ENCODE measurements at places on chromosomes 16 and 17. TPM values are rescaled to one million over a fixed set of nuclear protein-coding genes. Genes with fewer than 3 reads are reported as not detected.

- no peak for DNase-seq
These were observed 878 bp upstream of the DNAJA2 start for GRCh38 chr16:46974352-46974751.

MRPL45 gene
- 57.7 TPM for total RNA-seq

DNA sequence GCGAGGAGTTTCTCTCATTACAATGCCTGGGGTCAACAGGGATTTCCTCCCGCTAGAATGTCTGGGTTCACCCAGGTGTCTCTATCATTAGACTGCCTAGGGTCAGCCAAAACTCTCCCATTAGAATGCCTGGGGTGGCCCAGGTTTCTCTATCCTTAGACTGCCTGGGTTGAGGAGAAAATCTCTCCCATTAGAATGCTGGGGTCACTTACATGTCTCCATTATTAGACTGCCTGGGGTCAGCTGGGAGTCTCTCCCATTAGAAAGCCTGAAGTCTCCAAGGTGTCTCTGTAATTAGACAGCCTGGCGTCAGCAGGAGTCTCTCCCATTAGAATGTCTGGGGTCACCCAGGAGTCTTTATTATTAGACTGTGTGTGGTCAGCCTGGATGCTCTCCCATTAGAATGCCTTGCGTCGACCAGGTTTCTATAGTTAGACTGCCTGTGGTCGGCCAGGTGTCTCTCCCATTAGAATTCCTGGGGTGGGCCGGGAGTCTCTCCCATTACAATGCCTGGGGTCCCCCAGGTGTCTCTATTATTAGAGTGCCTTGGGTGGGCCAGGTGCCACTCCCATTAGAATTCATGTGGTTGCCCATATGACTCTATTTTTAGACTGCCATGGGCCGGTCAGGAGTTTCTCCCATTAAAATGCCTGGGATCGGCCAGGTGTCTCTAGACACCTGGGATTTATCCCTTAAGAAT is 2272.1 kb downstream of the TP53TG3F start:
- DNase-seq: no peak

MT1B gene
- total RNA-seq: not detected

- DNase-seq: peak; percentile 10
These were observed 1.5 kb downstream of the HLF start for GRCh38 chr17:55266051-55266957.

- no peak for DNase-seq
These were observed 5.5 kb upstream of the ZNF771 start for GRCh38 chr16:30401768-30402425.

DNA sequence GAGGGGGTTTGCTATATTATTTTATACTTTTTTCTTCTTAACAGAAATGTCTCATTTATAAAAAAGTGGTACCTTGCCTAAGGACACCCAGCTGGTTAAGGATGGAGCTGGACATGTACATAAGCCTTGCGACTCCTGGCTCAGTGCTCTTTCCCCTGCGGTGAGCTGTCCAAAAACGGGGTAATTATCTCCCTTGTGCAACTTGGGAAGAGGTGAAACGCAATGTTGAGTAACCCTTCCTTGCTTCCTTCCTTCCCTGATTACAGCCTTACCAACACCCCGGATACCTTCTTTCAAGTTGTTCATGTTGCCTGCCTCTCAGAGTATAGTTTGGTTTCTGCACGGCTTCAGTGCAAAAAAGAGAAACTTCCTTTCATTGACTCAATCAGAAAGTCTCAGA is 94.1 kb upstream of the XYLT1 start:
- no peak for DNase-seq

GRCh38 chr17:73770115-73770848 is 126.0 kb upstream of the SDK2 start:
- DNase-seq: no peak

KRT15 gene
- total RNA-seq: not detected

GRCh38 chr16:66662445-66663194 is 33.9 kb downstream of the CMTM4 start:
- DNase-seq: no peak
